ENCODE measurements at places on chromosomes 6 and 20. TPM values are rescaled to one million over a fixed set of nuclear protein-coding genes. Genes with fewer than 3 reads are reported as not detected.
A peak's percentile ranks its signal among the peaks of the same experiment; 100 is the strongest.

- no peak for DNase-seq
These were observed 14.1 kb downstream of the BEND3 start for GRCh38 chr6:107101211-107101610.

DNA sequence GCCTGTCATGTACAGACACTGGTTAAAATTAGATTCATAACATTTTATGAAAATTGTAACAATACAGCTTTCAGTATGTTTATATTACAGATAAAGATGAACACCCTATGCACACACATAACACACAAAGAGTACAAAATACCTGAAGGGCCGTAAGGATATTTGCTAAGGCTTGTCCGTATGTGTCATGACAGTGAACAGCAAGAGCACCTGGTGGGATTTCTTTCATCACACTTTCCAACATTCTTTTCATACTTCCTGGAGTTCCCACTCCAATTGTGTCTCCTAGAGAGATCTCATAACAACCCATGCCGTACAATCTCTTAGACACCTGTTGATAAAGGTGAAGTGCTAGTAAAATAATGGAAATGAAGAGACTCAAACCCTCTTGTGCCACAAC is 83.7 kb downstream of the HMGCLL1 start:
- no peak for DNase-seq

- DNase-seq = no peak
These were observed 752.2 kb upstream of the MARCKS start for GRCh38 chr6:113104951-113105350.

GRCh38 chr6:162262466-162263196 is 464.9 kb downstream of the PRKN start:
- DNase-seq = no peak

DNA sequence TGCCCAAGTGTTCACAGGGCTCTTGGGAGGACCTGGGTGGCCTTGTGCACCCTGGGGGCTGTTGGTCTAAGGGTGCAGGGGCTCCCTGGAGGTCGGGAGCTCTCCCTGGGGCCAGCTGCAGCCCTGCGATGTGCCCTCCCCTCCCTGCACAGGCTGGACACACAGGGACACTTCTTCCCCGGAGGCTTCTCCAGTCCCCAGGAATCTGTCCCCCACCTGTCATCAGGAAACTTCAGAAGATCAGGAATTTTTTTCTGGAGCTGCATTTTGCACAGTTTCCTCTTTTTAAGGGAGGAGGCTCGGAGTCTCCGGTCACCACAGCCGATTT is 66.9 kb upstream of the BHLHE23 start:
- no peak for DNase-seq

GRCh38 chr6:119110601-119111548 is 32.4 kb upstream of the FAM184A start:
- peak; percentile 65 for DNase-seq

DNA sequence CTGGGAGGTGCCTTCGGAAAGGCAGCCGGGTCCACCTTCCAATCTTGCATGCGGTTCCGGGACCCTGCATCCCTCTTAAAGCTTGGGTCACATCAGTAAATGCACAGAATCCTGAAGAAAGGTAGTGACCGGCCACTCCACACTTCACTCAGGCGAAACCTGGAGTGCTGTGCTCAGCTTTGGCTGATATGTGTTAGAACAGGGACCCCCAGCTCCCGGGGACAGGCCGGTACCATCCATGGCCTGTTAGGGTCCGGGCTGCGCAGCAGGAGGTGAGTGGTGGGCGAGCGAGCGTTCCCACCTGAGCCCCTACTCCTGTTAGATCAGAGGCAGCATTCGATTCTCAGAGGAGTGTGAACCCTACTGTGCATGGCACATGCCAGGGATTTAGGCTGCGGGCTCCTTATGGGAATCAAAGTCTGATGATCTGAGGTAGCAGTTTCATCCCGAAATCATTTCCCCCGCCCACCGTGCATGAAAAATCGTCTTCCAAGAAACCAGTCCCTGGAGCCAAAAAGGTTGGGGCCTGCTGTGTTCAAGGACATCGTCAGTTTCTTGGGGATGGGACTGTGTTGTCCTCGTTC is 143.0 kb downstream of the ERMARD start:
- DNase-seq = no peak

DNA sequence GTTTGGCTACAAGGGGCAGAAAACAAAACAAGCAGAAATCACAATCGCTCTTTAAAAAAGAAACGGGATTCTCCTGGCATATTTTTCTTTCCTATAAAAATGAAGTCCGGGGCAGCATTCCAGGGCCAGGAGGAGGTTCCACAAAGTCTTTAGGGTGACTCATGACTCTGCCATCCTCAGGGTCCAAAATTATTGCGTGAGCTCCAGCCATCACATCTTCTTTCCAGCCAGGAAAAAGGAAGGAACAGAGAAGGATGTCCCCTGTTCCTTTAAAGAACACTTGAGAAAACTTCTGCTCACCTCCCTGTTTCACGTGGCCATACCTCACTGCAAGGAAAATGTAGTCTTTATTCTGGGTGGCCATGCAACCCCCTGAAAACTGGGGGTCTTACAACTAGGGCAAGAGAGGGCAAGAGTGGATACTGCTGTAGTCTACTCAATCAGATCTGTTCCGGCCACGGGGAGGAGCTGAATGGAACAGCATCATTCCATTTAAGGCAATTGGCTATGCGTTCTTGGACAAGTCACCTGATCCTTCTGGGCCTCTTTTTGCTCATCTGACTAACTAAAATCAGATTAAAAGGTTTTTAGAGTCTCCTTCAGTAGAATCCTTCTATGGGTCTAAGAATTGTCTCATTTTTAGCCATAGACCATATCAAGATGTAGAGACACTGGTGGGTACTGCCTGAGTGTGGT is 49.4 kb downstream of the CTCFL start:
- no peak for DNase-seq

GRCh38 chr6:42873313-42873712 is 6.1 kb upstream of the RPL7L1 start:
- no peak for DNase-seq

DNA sequence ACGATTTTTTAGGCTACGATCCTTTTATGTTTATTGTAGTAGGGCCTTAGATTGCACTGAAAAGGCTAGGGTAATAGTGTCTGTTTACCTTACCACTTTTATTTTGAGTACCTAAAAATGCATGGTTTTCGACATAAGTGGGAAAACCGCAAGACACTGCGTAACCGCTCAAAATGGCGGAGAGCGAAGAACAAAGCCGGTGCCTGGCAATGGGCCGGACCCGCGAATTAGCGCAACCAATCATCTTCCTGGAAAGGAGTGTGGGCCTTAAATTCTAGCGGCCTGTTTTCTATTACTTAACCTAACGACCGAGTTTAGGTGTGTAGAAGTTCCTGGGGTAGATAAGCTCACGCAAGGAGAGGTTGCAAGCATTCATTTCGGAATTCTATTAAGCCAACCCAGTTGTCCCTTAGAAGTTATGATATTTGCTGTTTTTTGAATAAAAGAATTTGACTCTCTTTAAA is 118.0 kb downstream of the HFE start:
- peak; percentile 84 for DNase-seq

- DNase-seq = no peak
These were observed 92.9 kb upstream of the SYNDIG1 start for GRCh38 chr20:24376311-24377099.

DNA sequence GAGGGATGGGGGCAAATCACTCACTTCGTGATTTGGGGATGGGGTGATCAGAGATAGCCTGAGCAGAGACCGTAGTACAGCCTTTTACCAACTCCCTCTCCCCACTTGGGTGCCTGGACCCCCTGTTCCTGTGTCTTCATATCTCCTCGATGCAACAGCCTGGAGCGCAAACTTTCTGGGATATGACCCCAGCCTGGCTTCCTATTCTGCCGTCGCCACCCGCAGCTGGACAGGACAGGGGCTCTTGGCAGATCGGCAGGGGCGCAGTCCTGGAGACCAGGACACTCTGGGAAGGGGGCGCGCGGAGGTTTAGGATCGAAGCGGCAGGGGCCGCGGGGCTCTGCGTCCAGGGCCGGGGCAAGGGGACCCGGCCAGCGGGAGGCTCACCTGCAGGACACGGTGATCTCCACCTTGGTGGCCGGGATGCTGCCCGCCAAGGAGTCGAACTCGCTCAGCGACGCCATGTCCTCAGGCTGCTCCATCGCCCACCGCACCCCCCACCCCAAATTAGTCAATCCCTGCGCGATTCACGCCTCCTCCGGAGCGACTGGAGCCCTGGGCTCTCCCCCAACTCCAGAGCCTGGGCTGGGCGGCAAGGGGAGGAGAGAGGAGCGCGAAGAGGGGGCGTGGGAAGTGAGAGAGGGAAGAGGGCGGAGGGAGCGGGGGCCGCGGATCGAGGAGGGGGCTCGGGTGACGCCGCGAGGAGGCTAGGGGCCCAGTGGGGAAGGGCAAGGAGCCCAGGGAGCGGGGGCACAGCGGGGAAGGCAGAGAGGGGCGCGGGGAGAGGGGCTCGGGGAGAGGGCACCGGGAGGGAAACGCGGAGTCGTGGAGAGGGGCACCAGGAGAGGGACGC is at the start of gene CPNE5:
TSS of gene CPNE5 (minus strand) at position 549 of the 853 bp plus-strand sequence. CDS start at position 482, 67 bp downstream.
- DNase-seq = no peak

DNA sequence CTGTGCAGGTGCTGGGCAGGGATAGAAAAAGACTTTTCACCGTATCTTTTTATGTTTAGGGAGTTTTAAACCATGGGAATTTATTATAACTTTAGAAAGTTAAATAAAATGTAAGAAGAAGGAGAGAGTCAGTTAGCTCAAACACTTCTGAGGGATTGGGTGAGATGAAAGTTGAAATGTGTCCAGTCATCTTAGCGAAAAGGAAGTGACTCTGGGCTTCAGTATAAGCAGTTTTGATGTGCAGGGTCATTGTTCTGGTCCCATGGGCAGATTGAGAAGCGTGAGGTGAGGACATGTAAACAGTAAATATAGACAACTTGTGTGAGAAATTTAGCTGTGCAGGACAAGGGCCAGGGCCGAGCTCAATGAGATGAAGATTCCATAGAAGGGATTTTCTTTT is 66.9 kb downstream of the TOX2 start:
- DNase-seq = no peak

GRCh38 chr6:31498748-31499147 is 803 bp downstream of the MICB start:
- DNase-seq = no peak

GRCh38 chr6:17986656-17987446 is 584 bp downstream of the KIF13A start:
- DNase-seq = peak; percentile 64

DNA sequence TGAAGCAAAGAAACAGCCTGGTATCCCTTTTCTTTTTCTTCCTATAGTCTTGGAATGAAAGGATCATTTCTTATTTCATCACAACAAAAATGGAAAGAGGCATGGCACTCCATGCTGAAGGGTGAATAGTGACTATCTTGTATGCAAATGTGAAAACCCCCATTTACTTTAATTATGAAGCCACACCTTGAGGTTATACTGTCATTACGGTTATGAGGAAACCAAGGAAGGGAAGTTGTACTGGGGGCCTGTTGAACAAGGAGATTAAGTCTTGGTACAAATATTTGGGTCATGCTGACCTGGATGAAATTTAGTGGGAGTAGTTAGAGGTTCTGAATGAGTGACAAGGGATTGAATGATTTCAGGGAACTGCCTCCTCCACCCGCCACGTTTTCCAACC is 8.7 kb upstream of the STXBP5 start:
- DNase-seq = no peak

GRCh38 chr6:42281570-42281969 is 63.9 kb upstream of the MRPS10 start:
- DNase-seq = no peak

DNA sequence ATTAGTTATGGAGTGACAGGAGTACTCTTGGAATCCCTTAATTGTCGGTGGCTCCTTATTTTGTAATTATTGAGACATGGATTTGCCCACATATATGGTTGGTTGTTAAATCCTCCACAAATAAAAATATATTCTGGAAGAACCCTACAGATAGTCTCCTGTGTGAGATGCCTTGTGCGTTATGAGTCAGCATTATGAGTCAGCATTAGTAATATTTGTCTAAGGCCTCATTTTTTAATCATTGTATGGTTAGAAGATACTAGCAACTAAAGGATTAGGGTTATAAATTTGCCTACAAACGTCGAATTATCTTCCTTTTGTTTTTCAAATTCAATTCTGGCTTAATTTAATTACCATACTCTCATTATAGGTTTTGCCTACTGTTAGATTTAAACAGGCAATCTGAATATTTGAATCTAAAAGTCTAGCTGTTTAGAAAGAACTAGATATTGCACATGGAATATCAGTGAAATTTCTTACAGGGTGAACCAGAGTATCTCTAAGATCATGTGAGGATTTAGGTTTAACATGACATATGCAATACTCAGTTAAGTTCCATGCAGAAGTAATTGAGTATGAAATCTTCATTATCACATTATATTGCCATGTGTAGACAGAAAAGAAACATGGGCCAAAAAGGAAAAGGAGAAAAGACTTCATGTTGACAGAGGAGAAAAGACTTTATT is 5.9 kb downstream of the C6orf58 start:
- DNase-seq = peak; percentile 59

GRCh38 chr6:20255428-20255827 is 43.2 kb upstream of the MBOAT1 start:
- no peak for DNase-seq

DNA sequence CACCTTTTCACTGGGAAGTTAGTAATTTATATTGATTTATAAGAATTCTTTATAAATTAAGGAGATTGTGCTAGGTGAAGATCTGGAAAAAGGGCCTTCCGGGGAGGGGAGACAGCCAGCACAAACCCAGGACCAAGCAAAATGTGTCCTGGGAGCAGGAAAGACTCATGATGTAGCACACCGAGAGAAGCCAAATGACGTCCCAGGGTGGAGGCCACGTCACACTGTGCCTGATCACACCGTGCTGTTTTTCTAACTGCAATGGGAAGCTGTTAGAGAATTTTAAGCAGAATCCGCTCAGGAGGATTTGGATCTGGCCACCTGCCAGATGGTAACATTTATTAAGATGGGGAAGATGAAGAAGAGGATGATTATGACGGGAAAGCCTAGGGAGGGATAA is 72.7 kb upstream of the AKAP12 start:
- no peak for DNase-seq

GRCh38 chr6:45830441-45831139 is 185.1 kb downstream of the CLIC5 start:
- DNase-seq = no peak

Gene CUL7
- total RNA-seq = 20.9 TPM

Gene GNAS
- total RNA-seq = 888 TPM

Gene TMEM170B
- 0.42 TPM for total RNA-seq

Gene C20orf141
- not detected for total RNA-seq

Gene TNNC2
- total RNA-seq = 0.15 TPM

Gene SLC22A7
- not detected for total RNA-seq

Gene PLA2G7
- total RNA-seq = not detected

Gene ADGRB3
- total RNA-seq = not detected

Gene ARMH2
- total RNA-seq = not detected

Gene TRIM38
- total RNA-seq = 2.5 TPM
